Activated CD4-positive, alpha-beta T cell treated with anti-CD3 and anti-CD28 coated beads for 4 hours (primary cell): ENCODE measurements at places on chromosomes 3 and 15.

GRCh38 chr3:193788189-193788991 is 195.4 kb downstream of the OPA1 start:
- no peak for DNase-seq

DNA sequence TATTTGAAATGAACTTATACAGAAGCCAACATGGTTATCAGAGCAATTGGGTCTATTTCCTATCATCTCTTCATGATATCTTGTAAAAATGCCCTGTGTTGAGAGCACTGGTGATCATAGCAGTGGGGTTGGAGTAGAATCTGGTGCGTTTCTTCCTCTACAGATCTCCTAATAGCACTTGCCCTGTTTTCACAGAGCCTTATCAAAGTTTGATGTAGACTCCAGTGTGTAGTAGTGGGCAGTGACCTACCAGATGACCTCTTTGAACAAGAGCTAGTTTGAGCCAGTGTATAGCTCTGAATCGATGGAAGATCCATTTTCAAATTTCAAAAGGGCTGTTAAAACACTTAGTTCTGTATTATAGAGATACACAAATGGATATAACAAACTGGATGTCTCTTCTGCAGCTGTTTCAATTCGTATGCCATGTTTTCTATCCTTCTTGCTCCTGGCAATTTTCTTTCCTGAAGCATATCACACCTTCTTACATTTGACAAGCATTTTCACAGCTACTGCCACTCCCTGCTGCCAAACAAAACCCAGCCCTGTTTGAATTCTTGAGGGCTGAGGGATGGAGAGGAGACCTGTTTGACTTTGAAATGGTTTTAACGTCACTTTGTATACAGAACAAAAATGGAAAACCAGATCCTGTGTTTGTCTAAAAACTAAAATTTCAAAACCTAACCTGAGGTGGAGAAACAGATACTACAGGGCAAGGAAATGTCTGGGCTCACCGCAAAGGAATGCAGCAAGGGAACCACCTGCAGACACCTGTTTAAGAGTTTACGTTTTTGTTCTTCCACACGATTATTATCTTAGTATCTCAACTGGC is 354.5 kb upstream of the TPRG1 start:
- DNase-seq: no peak

DNA sequence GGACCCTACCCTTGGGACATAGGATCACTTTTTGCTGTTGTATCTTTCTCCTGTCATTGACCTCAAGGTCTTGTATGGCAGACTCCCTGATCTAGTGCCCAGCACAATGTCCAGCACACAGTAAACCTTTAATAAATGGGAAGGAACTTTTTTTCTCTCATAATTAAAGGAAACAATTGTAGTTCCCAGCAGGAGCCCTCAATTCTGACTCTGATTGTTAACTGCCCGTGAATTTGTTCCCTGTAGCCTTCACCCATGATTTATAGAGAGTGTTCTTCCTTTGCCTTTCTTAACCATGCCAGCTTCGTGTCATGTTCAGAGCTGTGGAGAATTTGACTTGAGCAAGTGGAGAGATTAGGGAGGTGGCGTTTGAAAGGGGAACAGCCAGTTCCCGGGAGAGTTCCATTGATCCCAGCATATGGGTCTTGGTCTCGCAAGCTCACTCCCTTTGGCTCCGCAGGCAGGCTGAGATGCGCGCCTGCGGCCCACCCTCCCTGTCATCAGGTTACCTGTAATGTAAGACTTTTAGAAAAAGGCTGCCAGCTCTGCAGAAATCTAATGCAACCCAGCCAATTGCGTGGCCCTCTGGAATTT is 182.6 kb downstream of the TP63 start:
- no peak for DNase-seq

DNA sequence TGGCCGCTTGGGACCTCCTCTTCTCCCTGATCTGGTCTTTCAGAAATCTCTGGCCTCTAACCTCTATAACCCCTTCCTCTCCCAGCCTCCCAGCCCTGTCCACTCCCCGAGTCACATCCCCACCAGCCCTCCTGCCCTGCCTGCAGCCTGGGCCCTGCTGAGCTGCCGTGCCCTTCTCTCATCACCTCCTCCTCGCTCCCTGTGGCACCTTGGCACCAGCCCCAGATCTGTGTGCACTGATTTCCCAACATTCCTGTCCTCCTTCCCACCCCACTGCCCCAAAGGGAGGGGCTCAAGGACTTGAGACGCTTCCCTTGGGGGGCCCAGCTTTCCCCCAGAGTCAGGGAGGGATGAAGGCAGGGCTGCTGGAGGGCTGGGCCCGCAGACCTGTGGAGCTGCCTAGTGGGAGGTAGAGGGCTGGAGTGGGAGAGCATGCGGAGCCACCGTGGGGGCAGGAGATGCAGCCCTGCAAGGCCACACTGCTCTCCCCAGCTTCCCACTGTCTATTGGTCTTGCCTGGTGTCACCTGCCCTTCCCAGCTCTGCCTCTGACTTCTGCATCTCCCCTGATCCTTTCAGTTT is 42.7 kb downstream of the EXOG start:
- DNase-seq: no peak

GRCh38 chr15:49737127-49737526 is 116.3 kb downstream of the DTWD1 start:
- no peak for DNase-seq

- DNase-seq: no peak
These were observed 43.9 kb downstream of the BOC start for GRCh38 chr3:113255100-113255853.

DNA sequence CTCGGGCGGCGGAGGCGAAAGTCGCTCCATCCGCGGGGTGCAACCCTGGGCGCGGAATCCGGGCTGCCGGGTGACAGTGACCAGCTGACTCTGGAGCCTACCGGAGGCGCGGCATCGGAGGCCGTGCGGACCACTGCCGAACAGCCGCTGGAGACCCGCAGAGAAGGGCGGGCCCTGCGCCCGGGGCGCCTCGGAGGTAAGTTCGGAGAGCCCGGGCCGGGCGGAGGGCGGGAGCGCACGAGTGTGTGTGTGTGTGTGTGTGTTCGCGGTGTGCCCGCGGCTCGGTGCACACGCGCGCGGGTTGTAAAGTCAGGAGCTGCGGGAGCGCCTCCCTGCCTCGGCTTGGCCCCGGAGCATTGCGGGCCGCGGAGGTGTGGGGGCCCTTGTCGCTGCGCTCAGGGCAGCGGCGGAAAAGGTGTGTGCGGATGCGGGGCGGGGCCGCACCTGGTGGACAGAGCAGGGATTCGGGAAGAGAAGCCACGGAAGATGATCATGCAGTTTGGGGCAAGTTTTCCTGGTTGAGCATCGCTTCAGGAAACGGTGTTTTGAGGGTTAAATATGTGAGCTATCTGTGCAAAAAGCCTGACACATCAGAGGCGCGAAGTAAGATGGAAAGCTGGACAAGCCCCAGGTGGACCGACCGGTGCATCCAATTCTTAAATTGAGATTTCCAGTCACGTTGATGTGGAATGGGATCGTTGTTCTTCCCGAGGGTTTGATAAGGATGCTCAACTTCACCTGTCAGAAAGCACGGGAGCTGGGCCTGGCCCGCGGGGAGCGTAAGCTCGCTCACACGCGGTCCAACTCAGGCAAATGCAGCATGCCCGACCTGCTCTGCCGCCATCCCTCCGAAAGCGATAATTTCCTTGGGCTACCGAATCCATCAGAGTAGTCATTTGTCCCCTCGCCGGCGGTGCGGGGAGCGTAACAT is 474 bp downstream of the MINAR1 start:
- DNase-seq: no peak

GRCh38 chr3:94063496-94064119 is 747 bp downstream of the NSUN3 start:
- no peak for DNase-seq

- no peak for DNase-seq
These were observed 282.4 kb downstream of the ERC2 start for GRCh38 chr3:56185827-56186226.
